Germinal center (tissue), 1 donor: ENCODE measurements at places on chromosomes 2 and 18.

DNA sequence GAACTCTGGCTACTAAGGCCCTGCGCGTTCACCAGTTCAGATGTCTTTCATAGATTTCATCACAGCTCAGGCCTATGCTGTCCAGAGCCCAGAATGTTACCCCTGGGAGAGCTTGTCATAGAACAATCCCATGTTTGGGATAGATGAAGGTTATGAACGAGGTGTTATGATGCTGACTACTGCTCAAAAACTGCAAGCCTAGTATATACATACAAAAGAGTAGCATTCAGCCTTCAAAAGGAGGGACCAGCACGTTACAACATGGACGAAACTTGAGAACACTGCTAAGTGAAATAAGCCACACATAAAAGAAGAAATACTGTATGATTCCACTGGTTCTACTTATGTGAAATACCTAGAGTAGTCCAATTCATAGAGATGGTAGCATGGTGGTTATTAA, 401.9 kb downstream of the NBAS start:
- no peak for DNase-seq

- DNase-seq, result no peak
Observed at GRCh38 chr2:201551901-201552300, 91.4 kb downstream of the TMEM237 start.

DNA sequence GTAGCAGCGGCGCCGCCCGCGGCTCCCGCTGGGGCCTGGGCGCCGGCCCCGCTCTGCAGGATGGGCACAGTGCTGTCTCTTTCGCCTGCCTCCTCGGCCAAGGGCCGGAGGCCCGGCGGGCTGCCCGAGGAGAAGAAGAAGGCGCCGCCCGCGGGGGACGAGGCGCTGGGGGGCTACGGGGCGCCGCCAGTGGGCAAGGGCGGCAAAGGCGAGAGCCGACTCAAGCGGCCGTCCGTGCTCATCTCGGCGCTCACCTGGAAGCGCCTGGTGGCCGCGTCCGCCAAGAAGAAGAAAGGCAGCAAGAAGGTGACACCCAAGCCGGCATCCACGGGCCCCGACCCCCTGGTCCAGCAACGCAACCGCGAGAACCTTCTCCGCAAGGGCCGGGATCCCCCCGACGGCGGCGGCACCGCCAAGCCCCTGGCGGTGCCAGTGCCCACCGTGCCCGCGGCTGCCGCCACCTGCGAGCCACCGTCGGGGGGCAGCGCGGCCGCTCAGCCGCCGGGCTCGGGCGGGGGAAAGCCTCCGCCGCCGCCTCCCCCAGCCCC, 369 bp downstream of the CDK5R2 start:
- no peak for DNase-seq

DNA sequence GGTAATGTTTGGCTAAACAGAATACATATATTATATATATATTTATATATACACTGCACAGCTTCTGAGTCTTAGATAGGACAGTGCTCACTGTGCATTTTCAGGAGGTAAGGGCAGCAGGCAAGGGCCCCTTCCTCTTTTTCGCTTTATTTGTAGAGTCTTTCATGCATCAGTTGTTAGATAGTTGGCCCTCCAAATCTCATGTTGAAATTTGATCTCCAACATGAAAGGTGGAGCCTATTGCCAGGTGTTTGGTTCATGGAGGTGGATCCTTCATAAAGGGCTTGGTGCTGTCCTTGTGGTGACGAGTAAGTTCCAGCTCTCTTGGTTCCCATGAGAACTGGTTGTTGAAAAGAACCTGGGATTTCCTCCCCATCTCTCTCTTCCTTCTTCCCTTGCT, 48.1 kb downstream of the TSN start:
- DNase-seq, result no peak

DNA sequence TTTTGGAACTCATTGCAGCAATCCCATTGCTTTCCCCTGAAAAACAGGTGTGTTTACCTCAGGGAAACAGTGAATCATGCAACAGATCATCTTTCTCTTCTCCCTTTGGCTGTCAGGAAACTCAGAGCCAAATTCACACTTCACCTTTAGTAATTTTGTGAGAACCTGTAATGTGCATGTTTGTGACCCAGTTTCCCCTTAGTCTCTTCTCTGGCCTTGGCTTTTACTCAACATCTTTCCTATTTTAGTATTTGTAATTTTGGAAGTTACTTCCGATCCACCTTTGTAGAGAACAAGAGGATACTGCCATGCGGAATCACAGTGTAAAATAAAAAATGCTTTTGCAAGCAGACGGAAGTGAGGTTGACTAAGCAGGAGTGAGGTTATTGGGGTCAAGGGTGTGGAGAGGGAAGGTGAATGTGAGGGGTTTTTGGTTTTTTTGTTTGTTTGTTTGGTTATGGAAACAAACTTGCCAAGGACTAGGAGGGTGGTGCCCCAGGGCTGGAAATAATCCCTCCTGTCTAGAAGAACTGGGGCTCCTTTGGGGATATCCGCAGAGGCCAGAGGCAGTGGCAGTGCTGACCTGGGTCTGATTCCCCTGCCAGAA, 14.0 kb downstream of the ASPRV1 start:
- DNase-seq, result no peak

GRCh38 chr18:74896390-74896991, 298.8 kb downstream of the ZNF407 start:
- no peak for DNase-seq

DNA sequence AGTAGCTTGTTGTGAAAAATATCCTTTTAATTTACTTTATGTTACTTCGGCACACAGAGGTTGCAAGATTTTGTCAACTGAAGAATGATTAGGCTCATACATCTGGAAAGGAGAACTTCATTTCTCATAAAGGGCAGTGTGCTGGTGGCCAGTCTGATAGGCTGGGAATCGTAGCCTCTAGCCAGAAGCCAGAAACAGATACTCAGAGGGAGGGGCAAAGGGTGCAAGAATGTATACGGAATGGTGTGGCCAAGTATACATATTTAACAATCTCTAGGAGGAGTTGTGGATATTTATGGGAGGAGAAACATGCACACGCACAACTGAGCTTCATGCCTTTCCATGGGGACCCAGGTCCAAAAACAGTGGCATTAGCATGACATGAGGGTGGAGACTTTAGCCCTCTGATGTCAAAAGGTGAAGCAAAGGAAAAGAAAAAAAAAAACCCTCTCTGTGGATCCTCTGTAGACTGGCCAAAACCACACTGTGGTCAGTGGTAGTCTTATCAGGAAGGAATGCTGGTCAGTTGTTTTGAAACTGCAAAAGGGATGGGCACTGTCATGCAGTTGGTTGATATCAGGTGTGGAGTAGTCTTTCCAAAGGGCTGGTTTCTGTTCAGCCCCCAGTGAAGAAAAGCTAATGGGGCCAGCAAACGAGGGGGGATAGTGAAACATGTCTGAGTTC, 34.9 kb upstream of the APCDD1 start:
- no peak for DNase-seq

DNA sequence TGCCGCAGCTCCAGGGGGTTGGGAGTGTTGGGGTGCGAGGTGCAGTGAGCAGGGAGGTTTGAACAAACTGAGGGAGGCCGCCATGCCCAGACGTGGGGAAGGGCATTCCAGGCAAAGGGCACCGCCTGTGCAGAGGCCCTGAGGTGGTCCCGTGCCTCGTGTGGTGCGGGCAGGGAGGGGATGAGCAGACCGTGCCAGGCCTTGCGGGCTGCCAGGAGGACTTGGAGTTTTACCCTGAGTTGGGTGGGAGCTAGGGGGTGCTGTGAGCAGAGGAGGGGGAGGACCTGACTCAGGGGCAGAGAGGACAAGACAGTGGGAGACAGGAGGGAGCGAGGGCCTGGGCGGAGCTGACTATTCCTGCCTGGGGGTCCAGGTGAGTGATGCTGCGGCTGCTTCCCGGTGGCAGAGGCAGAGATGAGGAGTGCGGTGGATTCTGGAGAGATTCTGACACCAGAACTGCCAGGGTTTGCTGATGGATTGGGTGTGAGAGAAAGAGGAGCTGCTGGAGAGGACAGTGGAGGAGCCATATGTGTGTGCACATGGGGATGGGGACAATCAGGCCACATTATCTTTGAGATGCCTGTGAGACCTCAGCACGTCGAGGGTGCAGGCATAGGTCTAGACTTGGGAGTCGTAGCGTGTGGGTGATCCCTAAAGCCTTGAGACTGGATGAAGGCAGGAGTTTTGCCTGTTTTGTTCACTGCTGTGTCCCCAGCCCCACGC, 23.4 kb downstream of the ZAP70 start:
- no peak for DNase-seq

GRCh38 chr2:1972948-1973347, 228.6 kb upstream of the PXDN start:
- DNase-seq, result no peak

GRCh38 chr2:146386096-146386495, 1458.7 kb upstream of the ACVR2A start:
- DNase-seq, result no peak
